ENCODE measurements at places on chromosomes 16 and 17.
A peak's percentile ranks its signal among the peaks of the same experiment; 100 is the strongest.

DNA sequence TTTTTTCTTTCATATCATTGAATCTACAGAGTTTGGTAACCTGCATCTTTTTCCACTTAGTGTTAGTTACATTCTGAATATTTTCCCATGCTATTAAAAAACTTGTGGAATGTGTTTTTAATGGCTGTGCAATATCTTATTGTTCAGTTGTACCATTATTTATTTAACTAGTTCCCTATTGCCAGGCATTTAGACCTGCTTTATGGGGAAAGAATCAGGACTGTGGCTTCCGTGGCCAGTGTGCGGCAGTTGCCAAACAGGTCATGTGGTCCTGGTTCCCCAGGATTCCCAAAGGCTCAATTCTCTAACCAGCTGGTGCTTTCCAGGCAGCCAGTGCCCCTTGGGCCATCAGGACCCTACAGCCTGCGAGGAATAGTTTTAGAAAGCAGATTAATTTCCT lies 30.8 kb downstream of the NDEL1 start:
- peak; percentile 33 for DNase-seq

DNA sequence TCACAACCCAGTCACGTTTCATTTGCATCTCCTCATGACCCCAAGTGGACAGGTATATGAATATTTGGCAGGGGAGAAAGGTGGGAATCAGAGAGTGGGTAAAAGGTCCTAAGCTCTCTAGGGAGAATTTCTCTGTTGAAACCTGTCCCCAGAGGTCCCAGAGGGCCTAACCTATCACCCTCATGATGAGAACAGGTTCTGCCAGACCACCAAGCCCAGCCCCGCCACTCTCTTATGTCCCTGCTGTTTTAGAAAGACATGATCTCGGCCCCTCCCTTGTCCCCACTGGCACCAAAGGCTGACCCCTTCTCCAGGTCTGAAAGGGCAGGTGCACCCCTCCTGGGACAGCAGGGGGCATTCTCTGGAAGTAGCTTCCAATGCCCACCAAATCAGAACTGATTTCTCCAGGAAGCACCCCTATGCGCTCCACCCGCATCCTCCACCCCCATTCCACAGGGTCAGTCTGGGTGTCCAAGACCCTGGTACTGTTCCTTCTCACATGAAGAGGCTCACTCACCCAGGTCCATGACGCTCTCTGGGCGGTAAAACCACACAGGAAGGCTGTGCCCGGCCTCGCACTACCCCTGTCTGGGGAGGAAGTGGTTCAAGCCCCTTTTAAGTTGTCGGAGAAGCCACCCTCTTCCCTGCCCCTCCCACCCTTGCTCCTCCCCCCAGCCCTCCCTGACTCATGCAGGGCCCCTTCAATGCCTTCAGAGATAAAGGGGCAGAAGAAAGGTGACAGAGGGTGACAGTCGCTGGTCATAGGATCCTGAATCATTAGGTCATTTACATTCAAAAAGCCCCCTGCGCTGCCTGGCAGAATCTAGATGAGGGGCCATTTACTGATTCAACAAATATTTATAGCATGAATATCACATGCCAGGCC lies at the start of gene CCR7:
Gene CCR7 (minus strand): TSS at position 590 of the 886 bp plus-strand sequence. CDS start 63 bp downstream, at position 527.
- DNase-seq = no peak

- DNase-seq = no peak
Measured at GRCh38 chr17:1942066-1942365, 83.1 kb downstream of the RTN4RL1 start.

GRCh38 chr17:17865035-17865434 lies 28.2 kb upstream of the SREBF1 start:
- DNase-seq = no peak

DNA sequence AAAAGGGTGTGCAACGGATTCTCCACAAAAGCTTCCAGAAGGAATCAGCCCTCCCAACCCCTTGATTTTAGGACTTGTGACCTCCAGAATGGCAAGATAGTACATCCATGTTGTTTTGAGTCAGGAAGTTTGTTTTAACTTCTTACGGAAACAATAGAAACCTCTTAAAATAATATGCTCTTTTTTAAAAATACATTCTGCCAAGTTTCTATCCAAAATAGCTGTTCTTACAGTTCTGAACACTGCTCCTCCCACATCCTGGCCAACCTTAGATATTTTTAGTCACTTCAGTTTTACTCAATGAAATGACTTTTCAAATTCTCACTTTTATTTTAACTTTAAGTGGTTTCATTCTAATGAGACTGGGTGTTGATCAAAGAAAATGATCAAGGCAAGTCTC lies 156.4 kb downstream of the ZNF18 start:
- no peak for DNase-seq

- no peak for DNase-seq
Measured at GRCh38 chr16:78972006-78972405, 628.5 kb downstream of the MAF start.

GRCh38 chr16:73048292-73049080 lies 558 bp upstream of the ZFHX3 start:
- no peak for DNase-seq

All from fibroblast of mammary gland (primary cell).